Midbrain (tissue), 1 donor: ENCODE measurements at places on chromosomes 7 and 10.

GRCh38 chr10:114998993-114999392, 61.0 kb downstream of the TRUB1 start:
- no peak for DNase-seq

GRCh38 chr10:78514459-78514858, 480.8 kb downstream of the RPS24 start:
- DNase-seq, result no peak

GRCh38 chr7:1559626-1560590, 3.9 kb upstream of the TMEM184A start:
- no peak for DNase-seq

DNA sequence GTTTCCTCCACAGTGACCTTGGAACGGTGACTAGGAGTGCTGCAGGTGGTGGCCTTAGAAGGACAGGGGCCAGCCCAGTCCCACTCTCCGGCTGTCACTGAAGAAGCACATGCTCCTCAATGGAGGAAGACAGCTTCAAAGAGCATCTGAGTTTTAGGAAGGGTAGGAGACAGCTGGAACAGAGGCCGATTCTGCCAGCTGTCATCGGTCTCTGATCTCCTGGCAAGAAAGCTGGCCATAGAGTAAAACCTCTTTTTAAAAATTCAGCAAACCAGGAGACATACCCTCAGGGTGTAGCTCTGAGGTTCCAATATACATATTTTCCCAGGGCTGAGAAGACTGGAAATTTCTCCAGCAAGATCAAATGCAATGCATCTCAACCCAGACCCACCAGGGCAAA, 55.9 kb downstream of the KCNMA1 start:
- no peak for DNase-seq

DNA sequence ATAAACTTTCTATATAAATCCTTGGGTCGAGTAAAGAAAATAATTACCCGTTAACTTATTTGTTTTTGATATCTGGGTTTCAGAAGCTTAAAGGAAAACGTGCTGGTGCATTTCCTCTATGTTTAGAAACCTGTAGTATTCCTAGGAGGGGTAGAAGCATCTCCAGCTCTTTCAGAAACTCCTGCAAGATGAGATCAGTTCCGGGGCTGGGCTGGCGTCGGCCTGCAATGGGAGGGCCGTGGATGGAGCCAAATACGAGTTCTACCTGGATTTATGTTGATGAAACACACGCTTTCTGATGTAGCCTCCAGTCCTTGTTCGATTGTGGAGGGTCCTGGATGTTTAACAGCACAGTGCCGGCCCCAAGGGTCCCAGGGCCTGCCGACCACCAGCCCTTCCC, 35.8 kb upstream of the DIP2C start:
- DNase-seq, result no peak

GRCh38 chr7:127556404-127556803, 29.0 kb downstream of the GCC1 start:
- DNase-seq, result no peak

- no peak for DNase-seq
Measured at GRCh38 chr7:68207676-68208075, 1211.0 kb downstream of the TYW1 start.

GRCh38 chr7:133529861-133530260, 277.0 kb downstream of the EXOC4 start:
- no peak for DNase-seq

GRCh38 chr10:117590101-117590875, 47.7 kb downstream of the EMX2 start:
- DNase-seq, result no peak

- DNase-seq, result no peak
Measured at GRCh38 chr7:107179326-107180164, 10.7 kb downstream of the HBP1 start.

DNA sequence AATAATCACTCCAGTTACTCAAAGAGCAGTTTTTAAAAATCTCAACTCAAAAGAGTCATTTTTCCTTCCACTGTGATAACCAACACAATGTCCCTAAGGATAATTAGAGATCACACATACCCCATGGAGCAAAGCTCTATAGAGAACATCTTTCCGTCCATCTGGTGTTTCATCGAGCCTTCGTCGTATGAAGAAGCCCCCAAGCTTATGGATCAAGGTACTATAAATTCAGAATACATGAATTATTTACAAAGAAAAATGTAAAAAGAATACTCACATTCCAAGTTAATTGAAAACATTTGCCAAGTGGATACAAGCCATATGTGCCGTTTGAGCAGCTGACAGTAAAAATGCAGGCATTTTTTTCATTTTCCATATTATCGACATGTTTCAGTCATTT, 14.8 kb downstream of the GPAM start:
- DNase-seq, result no peak

DNA sequence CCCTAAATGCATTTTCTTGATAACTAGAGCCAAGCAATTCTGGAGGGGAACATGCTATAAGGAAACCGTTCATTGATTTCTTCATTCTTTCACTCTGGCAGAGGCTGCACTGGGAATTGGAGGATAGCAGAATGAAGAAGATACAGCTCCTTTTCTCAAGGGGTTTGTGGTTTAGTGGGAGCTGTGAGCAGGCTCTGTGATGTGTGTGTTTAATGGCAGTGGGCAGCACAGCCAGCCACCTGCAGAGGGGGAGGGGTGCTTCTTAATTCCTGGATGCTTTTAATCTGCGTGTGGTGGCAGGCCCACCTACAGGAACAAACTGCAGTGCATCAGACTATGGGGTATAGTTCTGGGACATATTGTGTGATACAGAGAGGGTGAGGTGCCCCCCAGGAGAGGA, 31.9 kb downstream of the RPS24 start:
- DNase-seq, result no peak

DNA sequence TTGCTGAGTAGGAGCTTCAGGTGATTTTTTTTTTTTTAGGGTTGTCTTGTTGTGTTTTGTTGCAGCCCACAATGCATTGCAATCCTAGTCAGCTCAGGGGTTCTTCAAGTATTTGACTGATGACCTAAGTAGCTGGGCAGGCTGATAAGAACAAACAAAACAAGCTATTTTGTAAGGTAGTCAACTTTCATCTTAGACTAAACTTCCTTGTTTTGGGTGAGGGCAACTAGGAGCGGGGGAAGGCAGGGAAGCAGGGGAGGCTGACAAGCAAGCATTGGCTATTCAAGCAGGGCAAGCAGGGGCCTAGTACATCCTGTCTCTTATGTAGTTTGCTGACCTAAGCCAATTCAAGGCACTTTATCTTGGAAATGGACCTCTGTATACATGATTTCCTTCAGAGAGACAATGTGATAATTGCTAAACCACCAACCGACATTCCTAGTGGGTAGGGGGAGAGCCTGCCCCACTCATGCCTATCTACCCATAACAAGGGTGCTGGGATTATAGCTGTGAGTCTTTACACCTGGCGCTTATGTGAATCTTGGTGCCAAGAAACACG, 163.3 kb upstream of the PRKCQ start:
- no peak for DNase-seq

GRCh38 chr10:114499116-114499515, 94.8 kb upstream of the AFAP1L2 start:
- DNase-seq, result no peak

- no peak for DNase-seq
Measured at GRCh38 chr7:158110034-158110590, 477.5 kb downstream of the PTPRN2 start.

DNA sequence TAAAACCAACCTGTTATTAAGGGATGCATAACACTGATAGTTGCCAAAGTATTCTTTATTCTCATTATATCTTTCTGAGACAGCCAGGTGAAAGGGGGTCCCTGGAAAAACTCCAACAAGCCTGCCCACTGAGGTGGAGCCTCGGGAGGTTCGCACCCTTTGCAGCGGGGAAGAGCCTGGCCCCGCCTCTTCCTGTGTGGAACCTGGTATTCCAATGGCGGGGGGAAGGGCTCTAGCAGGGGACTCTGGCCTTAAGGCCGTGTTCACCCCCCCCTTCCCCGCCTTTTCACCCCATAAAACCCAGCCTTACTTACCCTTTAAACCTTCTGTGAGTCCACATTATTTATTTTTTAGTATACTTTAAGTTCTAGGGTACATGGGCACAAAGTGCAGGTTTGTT, 62.4 kb upstream of the PDK4 start:
- no peak for DNase-seq

GRCh38 chr10:79202188-79203013, 133.6 kb downstream of the ZMIZ1 start:
- no peak for DNase-seq

GRCh38 chr7:12670000-12670729, 17.3 kb upstream of the ARL4A start:
- no peak for DNase-seq

GRCh38 chr10:67107670-67108069, 181.8 kb downstream of the LRRTM3 start:
- no peak for DNase-seq

GRCh38 chr7:43108255-43109011, 4.0 kb upstream of the HECW1 start:
- DNase-seq, result peak; percentile 54

- no peak for DNase-seq
Measured at GRCh38 chr10:42690449-42691360, 52.3 kb upstream of the ZNF33B start.

DNA sequence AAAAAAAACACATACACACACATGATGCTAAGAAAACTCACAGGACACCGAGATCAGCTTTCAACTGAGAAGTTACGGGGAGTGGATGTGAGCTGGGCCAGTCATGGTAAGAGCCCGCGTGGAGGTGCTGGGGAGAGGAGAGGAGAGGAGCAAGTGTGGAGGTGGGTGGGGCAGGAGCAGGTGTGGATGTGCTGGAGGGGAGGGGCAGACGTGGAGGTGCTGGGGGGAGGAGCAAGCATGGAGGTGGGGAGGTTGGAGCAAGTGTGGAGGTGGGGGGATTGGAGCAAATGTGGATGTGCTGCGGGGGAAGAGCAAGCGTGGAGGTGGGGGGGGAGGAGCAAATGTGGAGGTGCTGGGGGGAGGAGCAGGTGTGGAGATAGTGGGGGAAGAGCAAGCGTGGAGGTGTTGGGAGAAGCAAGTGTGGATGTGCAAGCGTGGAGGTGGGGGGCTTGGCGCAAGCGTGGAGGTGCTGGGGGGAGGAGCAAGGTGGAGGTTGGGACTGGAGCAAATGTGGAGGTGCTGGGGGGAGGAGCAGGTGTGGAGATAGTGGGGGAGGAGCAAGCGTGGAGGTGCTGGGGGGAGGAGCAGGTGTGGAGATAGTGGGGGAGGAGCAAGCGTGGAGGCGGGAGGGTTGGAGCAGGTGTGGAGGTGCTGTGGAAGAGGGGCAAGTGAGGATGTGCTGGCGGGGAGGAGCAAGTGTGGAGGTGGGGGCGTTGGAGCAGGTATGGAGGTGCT, 24.5 kb upstream of the NCAPG2 start:
- DNase-seq, result no peak

GRCh38 chr10:26863351-26864076, 2.8 kb upstream of the ABI1 start:
- DNase-seq, result no peak

GRCh38 chr7:154720016-154720415, 282.9 kb downstream of the PAXIP1 start:
- no peak for DNase-seq

- no peak for DNase-seq
Measured at GRCh38 chr10:75145590-75145989, 34.1 kb downstream of the SAMD8 start.

DNA sequence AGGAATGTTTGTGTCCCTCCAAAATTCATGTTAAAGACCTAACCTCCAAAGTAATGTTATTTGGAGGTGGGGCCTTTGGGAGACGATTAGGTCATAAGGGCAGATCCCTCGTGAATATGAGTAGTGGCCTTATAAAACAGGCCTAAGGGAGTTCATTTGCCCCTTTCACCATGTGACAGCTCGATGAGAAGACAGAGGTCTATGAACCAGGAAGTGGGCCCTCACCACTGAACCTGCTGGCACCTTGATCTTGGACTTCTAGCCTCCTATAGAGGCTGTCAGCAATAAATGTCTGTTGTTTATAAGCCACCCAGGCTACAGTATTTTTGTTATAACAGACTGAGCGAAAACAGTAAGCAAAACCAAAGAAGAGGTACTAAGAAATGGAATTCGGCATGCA, 14.1 kb downstream of the NUDCD3 start:
- DNase-seq, result no peak

DNA sequence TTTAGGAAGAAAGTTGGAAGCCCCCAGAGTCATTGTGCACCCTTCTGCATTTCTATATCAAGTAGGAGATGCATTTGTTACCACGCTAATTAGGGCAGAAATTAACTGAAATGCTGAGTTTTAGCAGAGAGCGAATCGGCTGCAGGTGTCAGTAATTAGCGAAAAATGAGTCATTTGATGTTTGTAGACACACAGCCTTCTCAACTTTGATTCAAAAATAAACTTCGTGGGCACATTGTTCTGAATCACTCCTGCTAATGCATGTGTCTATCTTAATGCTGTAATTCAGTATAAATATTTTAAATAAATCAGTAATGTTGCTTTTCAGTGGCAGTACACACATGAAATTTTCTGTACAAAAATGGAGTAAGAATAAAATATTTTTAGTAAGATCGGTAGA, 109.5 kb upstream of the CARD11 start:
- no peak for DNase-seq

DNA sequence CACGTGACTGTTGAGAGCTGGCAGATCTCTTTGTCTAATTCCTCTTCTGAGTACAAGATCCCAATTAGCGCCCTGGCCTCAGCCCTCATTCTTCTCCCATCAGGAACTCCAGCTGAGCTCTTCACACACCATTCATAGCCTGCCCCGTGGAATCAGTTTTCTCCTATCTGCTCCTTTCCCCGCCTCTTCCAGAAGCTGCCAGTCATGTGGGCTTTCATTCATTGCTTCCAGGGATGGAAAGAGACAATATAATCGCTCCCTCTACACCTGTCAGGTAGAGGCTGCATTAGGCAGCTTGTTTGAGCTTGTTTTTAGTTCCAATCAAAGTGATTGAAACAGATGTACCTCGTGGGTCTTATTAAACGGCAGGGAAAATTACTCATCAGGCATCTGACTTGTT, 515.8 kb downstream of the TYW1 start:
- no peak for DNase-seq
